ENCODE measurements at places on chromosomes 4 and X. TPM values are rescaled to one million over a fixed set of nuclear protein-coding genes. Genes with fewer than 3 reads are reported as not detected.

GRCh38 chrX:113950081-113950678 is 633.7 kb upstream of the HTR2C start:
- DNase-seq, result no peak

GRCh38 chr4:11565899-11566298 is 137.2 kb upstream of the HS3ST1 start:
- DNase-seq, result no peak

- DNase-seq, result no peak
Observed at GRCh38 chr4:182418054-182418734, 175.0 kb downstream of the TENM3 start.

DNA sequence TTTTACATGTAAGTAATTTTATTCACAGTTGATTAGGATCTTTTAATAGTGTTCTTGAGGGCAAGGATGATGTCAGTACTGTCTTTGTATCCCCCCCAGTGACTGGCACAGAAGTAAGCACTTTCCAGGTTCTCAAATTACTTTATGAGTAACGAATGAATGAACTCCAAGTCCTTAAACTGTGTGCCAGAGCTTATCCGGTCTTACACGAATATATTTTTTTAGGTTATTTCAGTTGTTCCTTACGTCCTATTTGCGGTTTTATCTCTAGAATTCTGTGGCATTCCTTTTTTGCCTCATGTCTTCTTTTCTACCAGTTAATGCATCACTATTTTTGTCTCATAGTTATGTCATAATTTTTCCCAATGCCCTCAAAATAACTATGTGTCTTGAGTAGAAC is 106.9 kb upstream of the MID1IP1 start:
- DNase-seq, result no peak

- DNase-seq, result peak; percentile 45
Observed at GRCh38 chr4:112910109-112910736, 139.2 kb upstream of the ANK2 start.

GRCh38 chr4:175762582-175762981 is 49.5 kb downstream of the GPM6A start:
- peak; percentile 0 for DNase-seq

- no peak for DNase-seq
Observed at GRCh38 chr4:148881860-148882643, 439.8 kb upstream of the NR3C2 start.

DNA sequence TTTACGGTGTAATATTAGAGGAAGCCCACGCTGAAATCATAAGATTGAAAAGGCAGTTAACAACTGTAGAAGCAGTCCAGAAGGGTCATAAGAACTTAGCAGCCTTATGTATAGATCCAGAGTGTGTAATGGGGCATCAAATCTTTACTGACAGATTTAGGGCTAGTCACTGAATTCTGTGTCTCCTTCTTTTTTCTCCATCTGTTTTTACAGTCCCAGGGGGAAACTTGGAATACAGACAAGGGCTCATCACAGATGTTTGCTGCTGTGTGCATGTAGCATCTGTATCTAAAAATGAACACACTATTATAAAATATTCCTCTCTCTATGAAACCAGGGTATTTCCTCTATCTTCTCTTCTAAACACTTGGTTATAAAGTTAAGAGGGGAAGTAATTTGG is 43.9 kb downstream of the CYSLTR1 start:
- DNase-seq, result no peak

DNA sequence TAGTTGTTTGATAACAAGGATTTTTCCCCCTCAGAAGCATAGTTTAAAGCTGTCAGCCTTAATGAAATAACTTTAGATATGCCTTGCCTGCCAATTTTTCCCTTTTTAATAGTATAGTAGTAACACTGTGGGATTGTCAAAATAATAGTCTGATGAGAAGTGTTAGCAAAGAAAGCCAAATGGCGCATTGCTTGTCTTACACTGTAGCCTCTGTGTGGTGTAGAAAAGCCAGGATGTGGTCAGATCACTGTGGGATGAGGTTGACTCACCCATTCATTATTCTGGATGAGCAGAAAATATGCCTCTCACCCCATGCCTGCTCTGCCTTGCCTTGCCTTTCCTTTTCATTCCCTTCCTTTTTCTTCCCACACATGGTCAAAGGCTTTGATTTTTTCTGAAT is 257.8 kb upstream of the NRK start:
- DNase-seq, result peak; percentile 60

DNA sequence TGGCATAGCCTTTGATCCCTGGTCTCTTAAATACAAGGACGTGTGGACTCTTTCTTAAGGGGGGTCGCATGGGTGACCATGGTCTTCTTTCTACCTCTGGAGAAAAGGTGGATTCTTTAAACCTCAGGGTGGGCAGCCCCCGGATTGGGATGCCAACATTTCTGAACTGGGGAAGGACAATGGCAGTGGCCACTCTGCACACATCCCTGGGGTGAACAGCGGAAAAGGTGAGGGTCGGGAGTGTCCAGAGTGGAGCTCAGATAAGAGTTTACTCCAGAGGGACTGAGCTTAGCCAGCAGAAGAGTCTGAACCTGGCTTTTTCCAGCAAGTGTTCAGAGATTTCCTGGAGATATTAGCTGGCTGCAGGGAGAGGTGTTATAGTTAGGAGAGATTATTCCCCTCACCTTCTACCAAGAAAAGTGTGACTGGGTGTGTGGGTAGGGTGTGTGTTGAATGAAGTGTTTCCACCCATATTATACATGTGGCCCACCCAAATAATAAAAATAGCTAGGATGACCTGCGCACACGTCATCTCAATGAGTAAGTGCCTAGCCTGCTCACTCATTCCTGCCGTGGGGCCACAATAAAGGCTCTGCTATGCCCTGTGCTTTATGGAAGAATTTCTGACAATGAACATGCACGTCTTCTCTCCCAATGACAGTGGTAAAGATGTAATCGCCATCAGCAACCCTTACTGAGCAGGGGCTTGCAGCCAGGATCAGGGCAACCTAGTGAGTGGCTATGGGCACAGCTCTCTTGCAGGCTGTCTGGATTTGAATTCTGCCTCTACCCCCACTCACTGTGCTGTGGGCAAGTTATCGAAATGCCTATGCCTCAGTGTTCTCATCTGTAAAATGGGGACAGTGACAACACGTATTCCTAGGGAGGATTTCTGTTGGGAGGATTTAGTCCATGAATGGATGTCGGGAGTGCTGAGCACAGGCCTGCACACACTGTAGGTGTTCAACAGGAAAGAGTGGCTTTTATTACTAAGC is 76.6 kb downstream of the SLC2A9 start:
- DNase-seq, result no peak

- DNase-seq, result no peak
Observed at GRCh38 chrX:135432881-135433521, 11.3 kb downstream of the SMIM10L2A start.

DNA sequence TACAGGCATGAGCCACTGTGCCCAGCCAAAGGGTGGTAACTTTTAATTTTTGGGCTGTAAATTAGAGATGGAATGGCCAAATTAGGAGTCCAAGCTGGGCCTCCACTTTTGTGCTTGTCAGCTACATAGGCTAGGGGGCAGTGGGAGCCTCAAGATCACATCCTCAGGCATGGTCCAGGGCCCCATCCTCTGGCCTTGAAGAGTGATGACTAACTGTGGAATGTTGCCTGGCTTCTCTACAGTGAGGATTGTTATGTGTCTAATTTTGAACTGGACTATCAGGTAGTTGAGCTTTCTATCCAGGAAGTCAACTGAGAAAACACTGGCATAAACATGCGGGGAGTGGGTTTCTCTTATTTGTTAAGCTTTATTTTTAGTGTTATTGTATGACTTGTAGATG is 33.0 kb downstream of the CCNG2 start:
- DNase-seq, result no peak

GRCh38 chrX:17009856-17010625 is 63.6 kb downstream of the REPS2 start:
- no peak for DNase-seq

GRCh38 chr4:7697821-7698220 is 241.8 kb downstream of the AFAP1 start:
- DNase-seq, result no peak

DNA sequence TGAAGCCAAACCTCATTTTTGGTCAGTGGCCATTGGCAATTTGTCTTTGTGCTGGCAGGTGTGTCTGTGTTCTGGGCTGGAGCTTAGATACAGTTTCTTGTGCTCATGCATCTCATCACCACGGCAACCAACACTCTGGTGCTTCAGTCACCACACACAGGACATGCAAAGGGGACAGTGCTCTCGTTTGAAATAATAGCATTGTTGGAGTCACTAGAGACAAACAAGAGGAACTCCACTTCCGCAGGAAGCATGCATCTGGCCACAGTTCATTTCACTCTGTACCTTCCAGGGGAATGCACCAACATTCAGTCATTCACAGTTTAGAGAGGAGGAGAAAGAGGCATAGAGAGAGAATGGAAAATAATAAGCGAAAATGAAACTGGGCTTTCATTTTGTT is 267.4 kb downstream of the ANK2 start:
- DNase-seq, result no peak

- no peak for DNase-seq
Observed at GRCh38 chr4:181468451-181468850, 774.8 kb upstream of the TENM3 start.

DNA sequence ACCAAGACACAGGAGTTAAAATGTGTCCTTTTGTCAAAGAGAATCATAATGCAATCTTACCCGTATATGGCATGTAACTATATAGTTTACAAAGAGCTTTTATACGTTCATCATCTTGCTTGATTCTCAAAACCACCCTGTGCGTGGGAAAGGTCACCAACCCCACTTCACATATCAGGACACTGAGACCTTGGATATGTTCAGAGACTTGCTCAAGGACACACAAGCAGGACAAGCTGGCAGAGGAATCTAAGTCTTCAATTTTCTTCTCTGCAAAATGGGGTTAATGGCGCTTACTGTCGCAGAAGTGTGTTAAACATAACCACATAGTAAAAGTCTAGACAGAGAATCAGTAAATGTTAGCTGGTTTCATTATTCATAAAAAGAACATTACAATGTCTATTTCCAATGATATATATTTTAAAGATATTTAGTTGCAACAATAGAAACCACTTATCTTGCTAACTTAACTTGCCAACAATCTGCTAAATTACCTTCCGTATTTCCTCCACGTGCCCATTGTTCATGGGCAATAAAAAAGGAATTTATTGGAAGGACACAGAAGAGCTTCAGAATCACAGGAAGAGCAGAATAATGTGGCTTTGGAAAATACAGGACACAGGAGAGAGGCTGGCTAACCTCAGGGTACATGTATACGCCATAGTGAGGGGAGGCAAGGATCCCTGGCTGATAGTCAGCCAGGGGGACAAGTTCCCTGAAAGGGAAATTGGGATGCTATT is 64.6 kb upstream of the TAPT1 start:
- no peak for DNase-seq

SLC25A43 gene
- total RNA-seq, result 17.4 TPM

HPGDS gene
- not detected for total RNA-seq

CXCL3 gene
- total RNA-seq, result 3.0 TPM

All from fibroblast of villous mesenchyme (primary cell).